Endodermal cell (in vitro differentiated cells): ENCODE measurements at places on chromosomes 12 and 14. TPM values are rescaled to one million over a fixed set of nuclear protein-coding genes. Genes with fewer than 3 reads are reported as not detected.

Gene PPP2R5C
- 117 to 137 TPM (median 120 TPM) in 3 replicates for total RNA-seq

Gene CCDC175
- 0.53 TPM in 1 of 2 replicates, not detected in the other for total RNA-seq

GRCh38 chr14:56449670-56450213 lies 129.9 kb upstream of the TMEM260 start:
- H3K4me3 ChIP-seq, result peak overlapping the region; percentile 27
- H3K4me1 ChIP-seq, result no peaks in the 10 kb centered on the region

Gene ACVRL1
- total RNA-seq, result 0.36 and 0.42 TPM in 2 replicates

Gene SLC5A8
- not detected in 3 replicates for total RNA-seq

DNA sequence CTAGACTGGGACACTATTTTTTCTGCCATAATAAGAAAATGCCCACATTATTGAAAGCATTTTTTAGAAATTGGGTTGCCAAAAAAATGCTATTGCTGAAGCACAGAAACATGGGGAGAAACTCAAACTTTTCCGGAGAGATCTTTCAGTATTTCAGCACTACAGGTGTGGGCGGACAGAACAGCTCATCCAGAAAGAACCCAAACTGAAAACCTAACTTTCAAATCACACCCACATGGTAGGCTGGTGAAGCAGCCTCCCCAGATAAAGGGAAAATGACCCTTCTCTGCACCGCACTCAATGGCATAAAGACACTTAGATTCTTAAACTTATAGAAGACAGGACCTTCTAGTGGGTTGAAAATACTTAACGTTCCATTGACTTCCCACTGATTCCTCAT lies 62.3 kb upstream of the TMPO start:
- no peak overlapping the region for H3K27ac ChIP-seq
- no peaks in the 10 kb centered on the region for H3K4me1 ChIP-seq
- H3K27me3 ChIP-seq, result peaks cover 8% of the 10 kb centered on the region
- no peak overlapping the region for H3K4me3 ChIP-seq
- H3K36me3 ChIP-seq, result no peaks in the 10 kb centered on the region

Gene CSRP2
- total RNA-seq, result 110 to 172 TPM (median 121 TPM) in 3 replicates

GRCh38 chr14:59069163-59069854 lies 119.2 kb upstream of the DAAM1 start:
- peak; percentile 69 for DNase-seq
- H3K27ac ChIP-seq, result no peak overlapping the region
- H3K27me3 ChIP-seq, result no peaks in the 10 kb centered on the region
- peaks cover 7% of the 10 kb centered on the region for H3K4me1 ChIP-seq

- peak; percentile 73 for DNase-seq
- no peaks in the 10 kb centered on the region for H3K27me3 ChIP-seq
- H3K4me3 ChIP-seq, result no peak overlapping the region
- peaks cover 11% of the 10 kb centered on the region for H3K4me1 ChIP-seq
- H3K36me3 ChIP-seq, result no peaks in the 10 kb centered on the region
These were observed 54.7 kb upstream of the PLEKHG3 start for GRCh38 chr14:64649383-64649998.

Gene FOXN4
- total RNA-seq, result 0.55 and 0.63 TPM in 2 replicates

Gene PLEKHD1
- total RNA-seq, result 0.07 to 0.11 TPM (median 0.08 TPM) in 3 replicates

DNA sequence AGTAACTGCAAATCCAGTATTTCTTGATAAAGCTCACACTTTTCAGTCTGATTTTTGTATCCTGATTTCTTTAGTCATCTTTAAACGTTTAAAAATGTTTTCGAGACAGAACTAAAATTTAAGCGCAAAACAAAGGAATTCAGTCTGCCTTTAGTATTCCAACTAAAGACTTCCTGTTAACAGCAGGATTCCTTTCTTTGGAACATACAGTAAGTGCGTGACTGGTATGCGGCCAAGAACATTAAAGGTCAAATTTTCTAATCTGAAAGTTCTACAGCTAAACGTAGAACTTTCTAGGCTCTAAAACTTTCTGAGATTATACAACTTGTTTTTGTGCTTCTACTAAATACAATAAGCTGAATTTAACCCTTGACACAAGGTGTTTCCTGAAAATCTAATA lies 9.9 kb downstream of the SAV1 start:
- DNase-seq, result no peak
- peaks cover 8% of the 10 kb centered on the region for H3K4me1 ChIP-seq
- no peaks in the 10 kb centered on the region for H3K27me3 ChIP-seq
- H3K27ac ChIP-seq, result no peak overlapping the region
- no peak overlapping the region for H3K4me3 ChIP-seq

Gene CLEC1B
- not detected in 2 replicates for total RNA-seq

DNA sequence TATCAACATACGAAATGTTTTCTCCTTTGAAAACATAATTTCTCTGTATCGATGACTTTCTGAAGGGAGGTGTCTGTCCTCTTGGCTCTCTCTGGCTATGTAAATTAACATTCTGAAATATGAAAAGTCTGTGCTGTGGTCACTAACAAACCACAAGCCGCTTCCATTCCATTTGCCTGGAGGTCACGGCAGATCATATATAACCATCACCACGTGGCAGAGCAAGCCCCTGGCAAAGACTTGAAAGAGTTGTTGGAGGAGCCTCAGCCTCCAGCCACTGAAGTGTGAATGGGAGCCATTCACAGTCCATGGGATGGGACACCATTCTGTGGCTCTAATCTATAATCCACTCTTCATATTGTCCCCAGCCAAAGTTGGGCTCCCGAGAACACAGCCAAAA lies 39.6 kb downstream of the CDKL1 start:
- no peaks in the 10 kb centered on the region for H3K27me3 ChIP-seq
- no peak for DNase-seq
- H3K4me1 ChIP-seq, result no peaks in the 10 kb centered on the region
- H3K27ac ChIP-seq, result no peak overlapping the region

Gene TCL1B
- 0.42 to 0.78 TPM (median 0.62 TPM) in 3 replicates for total RNA-seq

GRCh38 chr14:49418789-49419188 lies 167.4 kb downstream of the RPS29 start:
- H3K36me3 ChIP-seq, result no peaks in the 10 kb centered on the region
- peaks cover 37% of the 10 kb centered on the region for H3K27me3 ChIP-seq
- no peak for DNase-seq
- no peaks in the 10 kb centered on the region for H3K4me1 ChIP-seq
- no peak overlapping the region for H3K4me3 ChIP-seq
- H3K27ac ChIP-seq, result no peak overlapping the region

- H3K36me3 ChIP-seq, result no peaks in the 10 kb centered on the region
These were observed 40.8 kb downstream of the CCNK start for GRCh38 chr14:99522025-99522401.

- H3K4me1 ChIP-seq, result no peaks in the 10 kb centered on the region
- no peak overlapping the region for H3K4me3 ChIP-seq
- no peaks in the 10 kb centered on the region for H3K36me3 ChIP-seq
- DNase-seq, result peak; percentile 21
- no peak overlapping the region for H3K27ac ChIP-seq
- H3K27me3 ChIP-seq, result no peaks in the 10 kb centered on the region
These were observed 12.2 kb upstream of the CLMN start for GRCh38 chr14:95331708-95332408.

DNA sequence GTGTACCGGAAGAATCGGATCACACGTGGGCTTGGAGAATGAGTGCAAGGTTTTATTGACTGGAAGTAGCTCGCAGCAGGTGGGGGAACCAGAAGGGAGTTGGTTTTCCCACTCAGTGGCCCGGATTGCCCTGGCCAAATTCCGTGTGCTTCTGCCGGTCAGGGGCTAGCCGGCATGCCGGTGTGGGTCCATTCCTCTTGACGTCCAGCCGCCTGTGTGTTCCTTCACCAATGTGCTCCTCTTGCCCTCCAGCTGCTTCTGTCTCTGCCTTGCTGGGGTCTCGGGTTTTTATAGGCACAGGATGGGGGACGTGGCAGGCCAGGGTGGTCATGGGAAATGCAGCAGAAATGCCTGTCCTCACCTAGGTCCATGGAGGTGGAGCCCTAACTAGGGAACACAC lies 11.0 kb downstream of the MYRFL start:
- peaks cover 2% of the 10 kb centered on the region for H3K4me1 ChIP-seq
- no peaks in the 10 kb centered on the region for H3K36me3 ChIP-seq
- peaks cover 7% of the 10 kb centered on the region for H3K27me3 ChIP-seq

GRCh38 chr12:64797156-64797555 lies 27.3 kb upstream of the TBC1D30 start:
- no peaks in the 10 kb centered on the region for H3K36me3 ChIP-seq
- H3K27me3 ChIP-seq, result no peaks in the 10 kb centered on the region
- no peak for DNase-seq
- no peak overlapping the region for H3K4me3 ChIP-seq
- H3K4me1 ChIP-seq, result peaks cover 7% of the 10 kb centered on the region

- no peaks in the 10 kb centered on the region for H3K27me3 ChIP-seq
- no peak for DNase-seq
- no peaks in the 10 kb centered on the region for H3K4me1 ChIP-seq
- no peak overlapping the region for H3K4me3 ChIP-seq
- no peak overlapping the region for H3K27ac ChIP-seq
These were observed 493.5 kb downstream of the NAV3 start for GRCh38 chr12:78324234-78324633.

- no peak within 1 kb of the TSS for H3K27ac ChIP-seq
- H3K36me3 ChIP-seq, result no peaks in the 10 kb centered on the region
- DNase-seq, result no peak
- H3K4me3 ChIP-seq, result no peak within 1 kb of the TSS
- no peaks in the 10 kb centered on the region for H3K27me3 ChIP-seq
- no peaks in the 10 kb centered on the region for H3K4me1 ChIP-seq
These were observed at the start of gene CLEC2B for GRCh38 chr12:9869307-9870161. TSS of gene CLEC2B (minus strand) at chr12:9869354.

DNA sequence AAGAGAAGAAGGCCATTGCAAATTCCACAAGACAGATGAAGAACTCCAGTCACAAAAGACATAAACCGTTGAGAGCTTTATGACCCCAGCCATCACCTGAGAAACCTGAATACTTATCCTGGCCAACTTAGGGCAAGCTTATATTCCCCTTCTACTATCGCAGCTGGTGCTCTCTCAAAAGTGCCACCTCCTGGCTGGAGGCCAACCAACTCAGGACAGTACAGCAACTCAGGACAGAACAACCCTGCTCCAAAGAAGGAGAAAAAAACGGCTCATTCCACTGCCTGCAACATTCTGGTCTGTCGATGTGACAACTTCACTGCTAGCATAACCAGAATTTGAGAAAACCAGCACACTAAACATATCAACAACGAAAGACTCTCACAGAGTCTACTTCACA lies 9.7 kb upstream of the KRT6B start:
- H3K36me3 ChIP-seq, result no peaks in the 10 kb centered on the region
- no peaks in the 10 kb centered on the region for H3K27me3 ChIP-seq
- no peak overlapping the region for H3K27ac ChIP-seq
- H3K4me3 ChIP-seq, result no peak overlapping the region
- no peaks in the 10 kb centered on the region for H3K4me1 ChIP-seq

Gene MDGA2
- total RNA-seq, result 8.3 and 8.8 TPM in 2 replicates

Gene FGF23
- total RNA-seq, result 0.33 to 0.48 TPM (median 0.38 TPM) in 3 replicates

Gene IL26
- total RNA-seq, result not detected in 2 replicates

Gene STXBP6
- 0.64 to 1.5 TPM (median 0.65 TPM) in 3 replicates for total RNA-seq

DNA sequence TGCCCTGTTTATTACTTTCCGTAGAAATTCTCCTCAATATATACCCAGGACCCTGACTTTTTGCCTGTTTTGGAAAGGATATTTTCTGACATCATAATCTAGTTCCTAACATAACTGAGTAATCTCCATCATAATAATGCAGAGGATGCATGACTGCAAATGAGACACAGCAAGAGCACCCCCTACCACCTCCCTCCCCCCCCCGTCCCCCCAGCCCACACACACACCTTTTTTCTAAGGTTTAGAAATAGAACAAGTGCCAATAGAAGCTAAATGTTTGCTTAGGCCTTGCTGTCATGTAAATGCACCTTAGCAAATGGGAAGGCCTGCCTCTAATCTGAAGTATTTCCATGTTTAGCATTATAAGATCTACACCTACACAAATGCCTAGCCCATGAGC lies at the start of gene PTHLH:
Gene PTHLH, minus strand, starts transcription at position 13 of the 400 bp plus-strand sequence. CDS start 3,239 bp downstream, outside the sequence.
- DNase-seq, result no peak
- peaks cover 98% of the 10 kb centered on the region for H3K27me3 ChIP-seq
- H3K27ac ChIP-seq, result no peak within 1 kb of the TSS
- no peaks in the 10 kb centered on the region for H3K4me1 ChIP-seq

Gene SIRT4
- 2.2 to 6.5 TPM (median 2.3 TPM) in 3 replicates for total RNA-seq

- no peaks in the 10 kb centered on the region for H3K36me3 ChIP-seq
- no peak overlapping the region for H3K4me3 ChIP-seq
- H3K4me1 ChIP-seq, result no peaks in the 10 kb centered on the region
- no peaks in the 10 kb centered on the region for H3K27me3 ChIP-seq
- H3K27ac ChIP-seq, result no peak overlapping the region
- DNase-seq, result no peak
These were observed 395.0 kb downstream of the EGLN3 start for GRCh38 chr14:33555710-33556350.

Gene SYT1
- 6.5 to 7.7 TPM (median 6.8 TPM) in 3 replicates for total RNA-seq

Gene ARMH4
- 30.7 and 33.0 TPM in 2 replicates for total RNA-seq

DNA sequence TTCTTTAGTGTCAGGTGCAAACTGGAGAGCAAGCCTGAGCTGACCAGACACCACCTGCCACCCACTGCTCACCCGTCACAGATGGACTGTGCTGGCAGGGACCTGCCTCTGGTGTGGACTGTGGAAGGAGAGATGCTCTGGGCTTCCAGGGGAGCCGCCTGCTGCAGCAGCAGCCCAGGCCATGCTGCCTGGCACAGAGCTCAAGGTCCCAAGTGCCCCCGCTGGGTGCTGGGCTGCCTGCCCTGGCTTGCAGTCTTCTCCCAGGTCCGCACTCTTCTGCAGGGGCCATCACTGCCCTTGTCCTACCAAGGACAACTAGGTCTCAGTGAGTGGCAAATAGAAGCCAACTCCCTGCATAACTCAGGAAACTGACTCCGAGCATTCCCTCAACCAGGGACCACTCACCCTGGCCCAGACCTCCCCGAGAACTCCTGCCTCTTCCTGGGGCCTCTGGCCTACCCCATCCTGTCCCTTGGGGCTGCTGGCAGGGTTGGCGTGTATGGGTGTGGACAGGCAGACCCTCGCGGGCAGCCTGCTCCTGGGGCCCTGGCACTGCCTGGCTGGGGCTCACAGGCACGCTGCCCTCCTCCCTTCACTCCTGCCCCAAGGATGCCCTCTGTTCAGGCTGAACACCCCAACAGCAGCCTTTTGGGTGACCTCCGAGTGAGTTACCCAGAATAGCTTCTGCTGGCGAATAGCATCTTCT lies 9.3 kb downstream of the AMN start:
- no peak for DNase-seq
- H3K4me3 ChIP-seq, result no peak overlapping the region
- H3K36me3 ChIP-seq, result peaks cover 13% of the 10 kb centered on the region
- peaks cover 44% of the 10 kb centered on the region for H3K27me3 ChIP-seq

- H3K4me1 ChIP-seq, result peaks cover 5% of the 10 kb centered on the region
- no peak overlapping the region for H3K27ac ChIP-seq
- H3K36me3 ChIP-seq, result no peaks in the 10 kb centered on the region
- H3K27me3 ChIP-seq, result no peaks in the 10 kb centered on the region
These were observed 67.6 kb upstream of the CDKN3 start for GRCh38 chr14:54329082-54329695.

Gene PMCH
- not detected in 3 replicates for total RNA-seq

DNA sequence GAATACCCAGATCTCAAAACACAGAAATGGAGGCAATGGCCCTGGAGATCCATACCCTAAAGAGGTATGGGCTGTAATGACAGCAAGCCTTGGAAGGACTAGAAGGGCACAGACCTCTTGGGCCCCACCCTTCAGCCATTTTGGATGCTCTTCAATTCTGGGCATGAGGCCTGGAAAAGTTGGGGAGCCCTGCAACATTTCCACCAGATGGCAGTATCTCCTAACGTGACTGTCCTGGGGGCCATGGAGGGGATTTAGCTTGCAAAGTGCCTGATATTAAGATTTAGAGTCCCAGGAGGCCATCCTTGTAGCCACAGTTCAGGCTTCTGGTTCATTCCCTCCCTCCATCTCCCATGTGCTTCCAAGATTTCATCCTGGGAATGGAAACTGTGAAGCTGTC lies 30.2 kb downstream of the KCNA5 start:
- peaks cover 18% of the 10 kb centered on the region for H3K4me1 ChIP-seq
- peak; percentile 80 for DNase-seq
- no peak overlapping the region for H3K27ac ChIP-seq
- no peak overlapping the region for H3K4me3 ChIP-seq
- no peaks in the 10 kb centered on the region for H3K36me3 ChIP-seq
